Stimulated activated CD4-positive, alpha-beta T cell treated with anti-CD3 and anti-CD28 coated beads, Interleukin-1b, Interleukin-23, amount 100 ng/mL, for 1 hour (primary cell): ENCODE measurements at places on chromosomes 3 and 15.

DNA sequence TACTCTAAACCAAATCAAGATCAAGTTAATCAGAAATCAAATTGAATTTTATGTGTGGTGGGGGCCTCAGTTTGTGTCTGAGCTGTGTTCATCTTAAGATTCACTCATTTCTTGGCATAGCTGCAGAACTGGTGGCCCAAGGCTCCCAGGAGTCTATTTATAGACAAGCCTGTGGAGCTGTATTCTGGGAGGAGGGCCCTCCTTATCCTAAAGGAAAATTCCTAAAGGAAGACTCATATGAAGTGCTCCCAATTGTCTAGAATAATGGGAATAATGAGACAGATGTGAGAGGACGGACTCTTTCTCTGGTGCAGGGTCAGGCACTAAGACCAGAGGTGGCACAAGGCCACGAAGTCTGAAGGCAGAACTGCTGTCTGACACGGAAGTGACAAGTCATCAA, 38.9 kb downstream of the C3orf85 start:
- DNase-seq, result no peak

- no peak for DNase-seq
Observed at GRCh38 chr3:187978433-187979011, 175.4 kb upstream of the LPP start.

DNA sequence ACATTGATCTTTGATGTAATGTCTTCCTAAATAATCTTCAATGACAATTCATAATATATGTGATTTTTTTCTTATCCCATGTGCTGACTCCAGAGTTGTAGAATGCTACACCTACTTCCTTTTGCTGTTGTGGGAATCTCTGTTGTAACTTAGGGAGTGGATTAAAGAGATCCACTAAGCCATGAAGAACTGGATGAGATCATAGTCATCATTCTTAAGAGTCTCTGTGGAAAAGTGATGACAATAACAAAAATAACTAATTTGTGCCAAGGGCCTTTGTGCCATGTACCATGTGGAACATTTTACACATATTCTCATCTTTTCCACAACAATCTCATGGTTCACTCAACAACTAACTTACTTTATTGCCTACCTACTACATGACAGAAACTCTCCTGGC, 162.9 kb upstream of the PDZRN3 start:
- DNase-seq, result no peak

- DNase-seq, result no peak
Observed at GRCh38 chr3:162391301-162391700, 894.7 kb downstream of the OTOL1 start.

DNA sequence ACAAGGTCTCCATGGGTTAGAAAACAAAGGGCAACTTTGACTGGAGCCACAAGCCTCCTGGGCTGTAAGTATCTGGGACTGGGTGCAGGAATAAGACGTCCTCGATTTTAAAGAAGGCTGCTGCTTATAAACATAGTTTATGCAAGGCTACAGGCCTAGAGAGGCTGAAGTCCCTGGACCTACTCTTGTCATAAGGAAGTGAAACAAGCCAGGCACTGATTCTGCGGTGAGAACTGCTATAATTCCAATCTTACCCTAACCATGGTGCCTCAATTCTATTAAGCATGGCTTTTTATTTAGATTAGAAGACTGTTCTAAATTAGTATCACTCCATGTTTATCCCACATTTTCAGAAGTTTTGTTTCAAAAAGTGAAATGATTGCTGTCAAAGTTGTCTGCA, 777.6 kb downstream of the PLOD2 start:
- no peak for DNase-seq

- no peak for DNase-seq
Observed at GRCh38 chr15:74906067-74906449, 593 bp downstream of the FAM219B start.

DNA sequence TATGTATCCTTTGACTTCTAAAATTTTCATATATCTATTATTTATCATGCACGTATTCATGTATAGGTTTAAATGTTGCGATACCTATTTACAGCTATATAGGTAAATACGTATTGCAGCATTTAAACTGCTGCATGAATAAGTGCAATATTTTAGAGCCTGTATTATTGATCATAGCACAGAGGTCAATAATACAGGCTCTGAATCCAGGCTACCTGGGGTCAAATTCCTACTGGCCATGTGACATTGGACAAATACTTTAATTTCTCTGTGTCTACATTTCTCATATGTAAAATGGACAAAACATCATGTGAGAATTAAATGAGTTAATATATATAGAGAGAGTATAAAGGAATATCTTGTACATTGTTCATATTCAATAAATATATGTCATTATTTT, 352.9 kb upstream of the ROBO2 start:
- DNase-seq, result no peak

- DNase-seq, result no peak
Observed at GRCh38 chr3:98645039-98645438, 51.6 kb upstream of the CPOX start.

- DNase-seq, result no peak
Observed at GRCh38 chr3:112233083-112233482, 60.9 kb downstream of the SLC9C1 start.

GRCh38 chr3:123605789-123606234, 21.0 kb upstream of the HACD2 start:
- no peak for DNase-seq

DNA sequence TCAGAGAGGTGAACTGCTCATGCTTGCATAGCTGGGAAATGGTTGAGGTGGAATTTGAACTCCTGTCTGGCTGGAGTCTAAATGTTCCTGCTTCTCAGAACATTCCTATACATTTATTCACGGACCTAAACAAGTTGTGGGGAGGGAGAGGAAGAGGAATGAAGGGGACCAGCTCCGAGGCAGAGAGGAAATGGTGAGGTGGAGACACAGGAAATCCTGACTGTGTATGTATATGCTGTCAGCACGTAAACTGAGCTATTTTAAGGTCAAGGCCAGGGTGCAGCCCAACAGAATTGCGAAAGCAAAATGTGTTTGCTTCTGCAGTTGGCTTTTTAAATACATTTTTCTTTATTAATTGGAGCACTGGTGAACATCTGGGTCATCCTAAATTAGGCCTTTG, 74.1 kb upstream of the POMGNT2 start:
- no peak for DNase-seq

DNA sequence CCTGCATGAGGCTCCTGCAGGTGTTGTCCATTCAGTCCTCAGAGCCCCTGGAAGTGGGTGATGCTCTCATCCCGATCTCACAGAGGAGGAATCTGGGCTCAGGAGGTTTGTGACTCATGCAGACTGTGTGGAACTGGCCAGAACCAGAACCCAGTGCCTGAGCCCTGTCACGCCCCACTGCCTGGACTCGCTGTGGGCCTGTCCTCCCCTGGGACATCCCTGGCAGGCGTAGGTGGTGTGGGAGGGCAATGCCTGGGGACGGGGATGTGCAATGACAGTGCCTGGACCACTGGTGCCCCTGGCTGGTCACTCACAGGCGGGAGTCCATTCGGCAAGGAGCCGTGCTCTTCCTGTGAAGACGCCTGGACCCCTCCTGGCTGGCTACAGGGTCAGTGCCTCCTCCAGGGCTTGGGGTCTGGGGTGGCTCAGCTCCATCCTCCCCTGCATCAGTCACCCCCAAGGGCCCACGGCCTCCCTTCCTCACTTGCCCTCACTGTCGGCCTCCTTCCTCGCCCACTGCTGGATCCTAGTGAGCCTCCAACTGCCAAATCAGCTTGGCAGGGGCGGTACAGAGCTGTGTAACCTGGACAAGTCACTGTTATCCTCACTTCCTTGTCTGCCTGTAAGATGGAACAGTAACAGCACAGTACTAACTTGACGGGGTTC, 14.9 kb downstream of the PSTPIP1 start:
- DNase-seq, result no peak

GRCh38 chr3:153484842-153485241, 322.8 kb downstream of the RAP2B start:
- no peak for DNase-seq

GRCh38 chr15:88440021-88440420, 27.2 kb downstream of the MRPL46 start:
- no peak for DNase-seq

DNA sequence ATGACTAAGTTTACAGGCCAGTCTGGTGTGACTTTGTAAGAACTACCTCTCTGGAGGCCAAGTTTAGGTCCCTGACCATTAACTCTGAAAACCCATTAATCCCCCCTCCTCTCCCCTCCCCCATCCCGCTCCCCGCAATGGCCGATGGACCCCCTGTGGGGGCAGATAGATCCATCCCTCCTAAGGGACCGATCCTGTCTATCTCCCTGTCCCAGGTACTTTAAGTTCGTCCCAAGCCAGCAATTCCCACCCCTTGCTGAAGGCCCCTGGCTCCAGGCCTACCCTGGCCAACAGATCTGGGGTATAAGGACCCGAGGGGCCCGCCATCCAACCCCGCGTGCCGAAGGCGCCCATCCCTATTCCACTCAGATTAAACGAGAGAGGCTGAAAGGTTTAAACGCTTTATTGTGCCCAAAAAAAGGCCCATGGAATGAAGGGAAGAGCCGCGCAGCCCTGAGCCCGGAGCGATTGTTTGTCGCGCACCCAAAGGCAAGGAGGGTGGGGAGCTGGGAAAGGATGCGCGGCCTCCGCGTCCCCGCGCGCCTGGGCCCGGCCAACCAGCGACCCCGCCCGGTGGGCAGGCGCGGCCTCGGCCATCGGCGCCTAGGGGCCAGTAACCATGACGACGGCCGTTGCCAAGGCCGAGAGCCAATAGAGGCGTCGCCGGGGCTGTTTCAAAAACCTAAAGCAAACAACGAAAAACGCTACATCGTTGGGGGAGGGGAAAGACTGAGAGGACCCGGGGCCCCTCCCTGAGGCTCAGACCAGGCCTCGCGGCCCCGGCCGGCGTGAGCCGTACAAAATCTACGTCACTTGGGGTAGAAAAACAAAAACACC, 35.9 kb downstream of the HMCES start:
- no peak for DNase-seq

DNA sequence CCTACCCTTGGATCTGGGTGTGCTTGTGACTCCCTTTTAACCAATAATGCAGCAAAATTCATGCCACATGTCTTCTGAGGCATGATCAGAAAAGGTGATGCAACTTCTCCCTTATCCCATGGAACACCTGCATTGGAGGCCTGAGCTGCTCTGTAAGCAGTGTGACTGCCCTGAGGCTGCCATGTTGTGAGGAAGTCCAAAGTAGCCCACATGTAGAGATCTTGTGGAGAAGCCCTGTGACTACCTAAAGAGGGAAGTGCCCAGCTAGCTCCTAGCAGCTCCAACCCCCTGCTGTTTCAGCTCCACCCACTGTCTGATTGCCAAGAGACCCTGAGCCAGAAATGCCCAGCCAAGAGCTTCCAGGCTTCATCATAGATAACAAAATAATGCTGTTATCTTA, 6.4 kb upstream of the NR1D2 start:
- no peak for DNase-seq

DNA sequence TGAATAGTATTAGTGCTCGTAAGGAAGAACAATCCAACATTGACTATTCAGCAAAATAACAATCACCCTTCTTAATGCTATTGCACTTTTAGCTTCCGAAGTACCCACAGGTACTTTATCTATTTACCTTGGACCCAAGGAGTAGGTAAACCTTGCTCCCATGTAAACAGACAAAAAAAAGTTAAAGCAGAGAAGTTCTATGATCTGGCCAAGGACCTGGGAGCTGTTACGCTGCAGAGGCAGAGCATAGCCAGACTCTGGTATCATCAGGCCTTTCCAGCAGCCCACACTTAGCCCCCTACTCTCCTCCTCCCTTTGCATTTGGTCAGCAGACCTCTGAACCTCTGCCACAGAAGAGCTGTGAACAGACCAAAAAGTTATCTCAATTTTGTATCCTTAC, 130.3 kb upstream of the TPM1 start:
- DNase-seq, result no peak

DNA sequence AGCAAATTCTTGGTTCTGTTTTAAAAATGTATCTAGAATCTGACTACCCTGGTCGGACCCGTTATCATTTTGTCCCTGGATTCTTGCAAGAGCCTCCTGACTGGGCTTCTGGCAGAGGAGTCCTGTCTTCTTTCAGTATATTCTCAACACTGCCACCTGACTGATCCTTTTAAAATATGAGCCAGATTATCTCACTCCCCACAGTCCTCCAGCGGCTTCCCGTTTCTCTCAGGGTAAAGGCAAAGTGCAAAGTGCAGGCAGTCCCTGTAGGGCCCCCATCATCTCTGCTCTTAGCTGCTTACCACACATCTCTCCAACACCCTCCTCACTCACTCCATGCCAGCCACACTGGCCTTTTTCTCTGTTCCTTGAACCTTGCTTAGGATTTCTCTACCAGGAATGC, 28.4 kb downstream of the CRTC3 start:
- DNase-seq, result no peak

DNA sequence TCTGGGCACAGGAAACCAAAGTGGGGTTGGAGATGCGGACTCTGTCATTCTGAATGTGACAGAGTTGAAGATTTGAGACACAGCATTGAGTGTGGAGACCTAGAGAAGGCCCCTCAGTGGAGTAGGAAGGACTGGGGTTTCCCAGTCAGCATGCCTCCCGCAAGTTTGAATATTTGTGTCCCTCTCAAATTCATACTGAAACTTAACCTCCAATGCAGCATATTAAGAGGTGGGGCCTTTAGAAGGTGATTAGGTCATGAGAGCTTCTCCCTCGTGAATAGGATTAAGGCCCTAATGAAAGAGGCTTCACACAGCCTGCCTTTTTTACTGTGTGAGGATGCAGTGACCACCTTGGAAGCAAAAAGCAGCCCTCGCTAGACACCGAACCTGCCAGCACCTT, 8.0 kb downstream of the HDDC3 start:
- DNase-seq, result no peak

GRCh38 chr3:5663601-5664000, 476.1 kb downstream of the EDEM1 start:
- DNase-seq, result no peak

- DNase-seq, result no peak
Observed at GRCh38 chr3:138914870-138915502, 32.0 kb downstream of the FOXL2 start.

- no peak for DNase-seq
Observed at GRCh38 chr3:164732166-164732565, 346.1 kb downstream of the SI start.

DNA sequence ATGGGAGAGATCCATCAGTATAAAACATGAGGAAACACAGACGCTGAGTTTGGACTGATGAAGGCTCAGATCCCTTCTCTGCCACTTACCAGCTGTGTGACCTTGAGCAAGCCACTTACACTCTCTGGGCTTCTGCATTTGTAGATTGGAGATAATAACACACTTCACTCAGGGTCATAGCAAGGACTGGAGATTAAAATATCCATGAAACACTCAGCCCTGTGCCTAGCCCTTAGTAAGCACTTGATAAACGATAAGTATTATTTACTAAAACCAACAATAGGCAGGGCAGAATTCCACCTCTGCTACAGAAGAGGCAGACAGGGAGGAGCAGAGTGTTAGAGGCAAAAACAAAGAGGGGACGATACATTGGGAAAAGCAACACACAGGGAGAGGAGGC, 420.5 kb upstream of the WNT5A start:
- no peak for DNase-seq

DNA sequence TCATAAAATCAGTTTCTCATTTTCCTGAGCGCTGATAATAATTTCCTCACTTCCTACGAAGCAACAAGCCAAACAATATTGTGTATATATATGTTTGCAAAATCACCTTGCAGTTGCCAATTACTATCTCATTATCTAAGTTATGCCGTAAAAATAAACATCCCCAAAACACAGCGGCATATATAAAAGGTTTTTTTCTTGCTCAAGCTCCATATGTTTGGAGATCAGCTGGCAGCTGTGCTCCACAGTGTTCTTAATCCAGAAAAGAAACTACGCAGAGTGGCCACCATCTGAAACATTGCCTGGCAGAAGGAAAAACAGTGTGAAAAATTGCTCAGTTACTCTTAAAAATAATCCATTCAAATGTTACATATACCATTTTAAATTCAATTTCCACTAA, 951.4 kb downstream of the PLOD2 start:
- DNase-seq, result no peak
